Astrocyte of the spinal cord (primary cell): ENCODE measurements at places on chromosomes 5 and 9.
A peak's percentile ranks its signal among the peaks of the same experiment; 100 is the strongest.

DNA sequence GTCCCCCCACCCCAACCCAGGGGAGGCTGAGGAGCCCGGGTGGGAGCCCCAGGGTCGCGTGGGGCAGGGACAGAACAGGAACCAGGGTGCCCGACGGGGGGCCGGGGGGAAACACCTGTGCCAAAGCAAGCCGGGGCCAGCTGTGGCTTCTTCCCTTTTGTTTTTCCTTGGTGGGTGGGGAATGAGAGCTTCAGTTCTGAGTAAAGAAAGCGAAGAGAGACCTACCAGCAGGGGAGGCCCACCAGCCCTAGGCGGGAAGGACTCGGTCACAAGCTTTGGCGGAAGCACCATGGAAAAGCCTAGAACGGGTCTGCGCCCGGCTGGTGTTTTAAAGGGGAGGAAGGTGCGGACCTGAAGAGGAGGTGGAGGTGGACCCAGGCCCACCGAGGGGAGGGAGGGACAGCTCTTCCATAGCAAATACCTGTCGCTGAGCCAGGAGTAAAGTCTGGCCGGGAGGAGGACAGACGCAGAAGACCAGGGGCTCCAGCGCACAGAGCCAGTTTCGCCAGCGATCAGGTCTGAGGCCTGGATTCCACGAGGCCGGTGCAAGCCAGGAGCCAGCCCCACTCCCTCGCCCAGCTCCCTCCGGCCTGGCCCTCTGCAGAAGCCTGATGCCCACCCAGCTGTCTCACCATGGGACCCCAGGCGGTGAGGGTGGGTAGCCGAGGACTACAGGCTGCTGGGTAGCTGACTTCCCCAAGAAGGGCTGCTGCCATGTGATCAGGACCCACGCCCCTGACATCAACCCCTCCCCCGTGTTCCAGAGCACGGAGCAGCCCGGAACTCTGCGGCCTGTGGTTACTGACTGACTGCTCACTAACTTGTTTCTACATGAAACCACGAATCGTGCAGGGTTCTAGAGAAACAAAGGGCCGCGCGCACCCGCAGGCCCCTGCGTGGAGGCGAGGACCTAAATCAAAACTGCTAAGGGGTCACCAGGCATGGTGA is 849 bp upstream of the MGAT1 start:
- peak; percentile 43 for DNase-seq

GRCh38 chr5:31942546-31942945 is 231.6 kb downstream of the GOLPH3 start:
- DNase-seq = no peak

DNA sequence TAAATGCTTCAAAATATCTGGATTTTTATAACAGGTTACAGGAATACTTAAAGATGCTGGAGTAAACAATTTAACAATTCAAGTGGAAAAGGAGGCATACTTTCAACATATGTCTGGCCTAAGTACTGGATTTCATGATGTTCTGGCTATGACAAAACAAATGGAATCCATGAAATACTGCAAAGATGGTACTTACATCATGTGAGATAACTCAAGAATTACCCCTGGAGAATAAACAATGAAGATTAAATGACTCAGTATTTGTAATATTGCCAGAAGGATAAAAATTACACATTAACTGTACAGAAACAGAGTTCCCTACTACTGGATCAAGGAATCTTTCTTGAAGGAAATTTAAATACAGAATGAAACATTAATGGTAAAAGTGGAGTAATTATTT is 35.6 kb downstream of the SLC30A5 start:
- peak; percentile 43 for DNase-seq

DNA sequence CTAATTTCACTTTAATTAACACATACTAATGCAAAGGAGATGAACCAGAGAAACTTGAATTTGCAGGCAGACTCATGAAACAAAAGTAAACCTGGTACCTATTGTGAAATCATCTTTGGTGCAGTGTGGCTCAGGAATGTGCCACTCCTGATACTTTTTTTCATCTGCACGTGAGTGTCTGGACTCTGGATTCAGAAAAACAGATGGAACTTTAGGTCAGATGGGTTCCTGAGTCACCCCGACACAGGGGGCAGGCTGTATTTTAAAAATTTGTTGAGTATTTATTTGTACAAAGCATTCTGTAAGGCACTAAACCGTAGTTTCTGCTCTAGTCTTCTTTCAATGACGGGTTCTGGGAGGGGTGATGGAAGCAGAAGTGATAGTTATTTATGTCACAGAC is 52.2 kb upstream of the TUT7 start:
- peak; percentile 81 for DNase-seq

GRCh38 chr5:112203229-112203628 is 215.8 kb downstream of the EPB41L4A start:
- DNase-seq = no peak

DNA sequence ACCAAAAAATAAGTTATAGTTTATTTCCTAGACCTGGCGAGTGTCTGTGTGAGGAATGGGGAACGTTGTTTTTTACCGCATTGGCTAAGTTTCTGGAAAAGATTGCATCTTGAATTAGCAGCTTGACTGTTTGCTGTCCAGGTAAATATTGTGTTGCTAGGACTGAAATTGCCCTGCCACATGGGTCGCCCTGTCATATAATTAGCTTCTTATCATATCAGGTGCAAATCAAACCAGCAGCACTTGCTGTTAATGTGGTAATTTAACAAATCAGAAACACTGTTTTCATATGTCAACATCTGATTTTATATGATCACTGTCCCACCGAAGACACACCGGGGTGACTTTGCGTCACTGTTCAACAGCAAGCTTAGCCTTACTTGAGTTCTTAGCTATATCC is 63.7 kb upstream of the ZNF622 start:
- no peak for DNase-seq

DNA sequence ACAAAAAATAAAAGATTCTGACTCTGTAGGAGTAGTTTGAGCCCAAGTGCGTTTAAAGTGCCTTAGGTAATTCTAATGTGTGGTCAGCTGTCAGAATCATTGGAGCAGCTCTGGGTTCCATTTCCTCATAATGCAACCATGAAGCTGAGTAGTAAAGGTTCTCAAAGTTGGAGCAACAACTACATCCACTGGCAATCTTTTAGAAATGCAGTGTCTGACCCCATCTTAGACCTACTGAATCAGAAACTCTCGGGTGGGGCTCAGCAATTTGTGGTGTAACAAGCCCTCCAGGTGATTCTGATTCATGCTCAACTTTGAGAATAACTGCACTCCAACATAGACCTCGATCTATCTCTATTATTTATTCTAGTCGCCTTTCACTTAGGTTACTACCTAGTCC is 7.6 kb upstream of the ALDH1A1 start:
- DNase-seq = no peak

- no peak for DNase-seq
Measured at GRCh38 chr9:88174324-88174723, 36.0 kb upstream of the SPATA31C2 start.

- no peak for DNase-seq
Measured at GRCh38 chr9:112555101-112555643, 68.5 kb downstream of the KIAA1958 start.

- DNase-seq = no peak
Measured at GRCh38 chr9:30039712-30040111, 2344.7 kb upstream of the ACO1 start.

GRCh38 chr9:138022121-138022741 is 144.6 kb downstream of the CACNA1B start:
- DNase-seq = no peak

DNA sequence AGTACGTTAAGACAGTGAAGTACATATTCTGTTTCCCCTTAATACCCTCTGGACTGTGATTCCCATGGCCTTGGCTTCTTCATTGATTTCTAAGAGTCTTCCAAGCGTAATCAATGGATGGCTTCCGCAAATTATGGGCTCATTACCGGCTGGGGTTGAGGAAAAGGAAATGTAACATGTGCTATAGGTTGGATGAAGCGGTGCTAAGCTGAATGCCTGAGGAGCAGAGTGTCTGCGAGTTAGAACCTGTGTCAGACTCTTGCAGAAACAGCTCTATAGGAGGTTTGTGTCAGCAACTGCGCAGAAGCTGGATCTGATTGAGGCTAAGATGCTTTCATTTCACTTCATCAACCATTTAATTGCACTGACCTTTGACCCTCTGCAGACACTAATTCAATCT is 114.3 kb upstream of the CDH18 start:
- no peak for DNase-seq

GRCh38 chr5:30802961-30803705 is 390.4 kb upstream of the CDH6 start:
- DNase-seq = peak; percentile 26

- DNase-seq = peak; percentile 10
Measured at GRCh38 chr5:173707392-173707791, 90.9 kb upstream of the BOD1 start.

DNA sequence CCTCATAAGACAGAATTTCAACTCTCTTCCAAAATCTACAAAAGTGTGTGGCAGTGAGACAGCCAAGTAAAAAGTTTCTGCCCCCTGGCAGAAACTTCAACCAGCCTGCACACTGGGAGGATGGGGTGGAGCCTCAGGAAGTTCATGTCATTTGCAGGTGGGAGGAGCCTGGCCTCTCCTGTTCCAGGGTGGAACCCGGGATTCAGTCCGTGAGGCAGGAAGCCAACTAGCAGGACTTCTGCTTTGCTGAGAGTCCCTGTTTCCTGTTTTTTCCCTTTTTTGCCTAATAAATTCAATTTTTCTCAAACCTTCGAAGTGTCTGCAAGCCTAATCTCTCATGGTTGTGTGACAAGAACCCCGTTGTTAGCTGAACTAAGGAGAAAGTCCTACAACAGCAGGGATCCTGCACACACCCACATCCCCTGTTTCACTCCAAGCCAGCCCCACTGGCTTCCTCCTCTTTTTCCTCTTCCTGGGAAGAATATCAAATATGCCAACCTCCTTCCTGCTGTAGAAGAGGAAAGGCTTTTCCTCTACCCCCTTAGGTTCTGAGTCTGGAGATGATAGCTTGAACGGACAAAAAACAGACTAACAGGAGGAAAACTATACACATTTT is 69.3 kb downstream of the ALDH7A1 start:
- DNase-seq = peak; percentile 45

DNA sequence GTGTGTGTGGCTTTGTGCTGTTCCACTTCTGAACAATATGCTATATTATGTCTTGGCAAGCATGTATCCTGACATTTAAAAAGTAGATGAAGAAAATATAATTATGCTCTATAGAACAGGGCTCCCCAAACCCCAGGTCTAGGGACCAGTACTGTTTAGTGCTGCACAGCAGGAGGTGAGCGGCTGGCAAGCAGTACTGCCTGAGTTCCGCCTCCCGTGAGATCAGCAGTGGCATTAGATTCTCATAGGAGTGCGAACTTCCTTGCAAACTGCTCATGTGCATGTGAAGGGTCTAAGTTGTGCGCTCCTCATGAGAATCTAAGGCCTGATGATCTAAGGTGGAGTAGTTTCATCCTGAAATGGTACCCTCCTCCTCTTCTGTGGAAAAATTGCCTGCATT is 979.1 kb upstream of the CTNND2 start:
- DNase-seq = no peak

- no peak for DNase-seq
Measured at GRCh38 chr5:40475561-40475960, 204.2 kb upstream of the PTGER4 start.

- DNase-seq = peak; percentile 33
Measured at GRCh38 chr9:76198336-76198735, 195.9 kb downstream of the RFK start.

DNA sequence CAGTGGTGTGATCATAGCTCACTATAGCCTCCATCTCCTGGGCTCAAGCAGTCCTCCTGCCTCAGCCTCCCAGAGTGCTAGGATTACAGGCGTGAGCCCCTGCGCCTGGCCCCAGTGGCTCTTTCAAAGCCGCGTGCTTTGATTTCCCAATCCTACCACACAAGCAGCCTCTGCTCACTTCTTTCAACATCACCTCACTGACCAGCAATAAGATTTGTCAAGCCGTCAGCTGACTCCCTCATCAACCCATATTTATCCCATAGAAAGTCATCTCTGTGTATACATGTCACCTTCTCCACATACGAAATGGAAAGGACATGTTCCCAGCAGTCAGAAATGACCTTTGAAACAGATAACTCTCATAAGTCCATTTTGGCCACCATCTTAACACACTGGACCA is 26.0 kb downstream of the SLC31A2 start:
- no peak for DNase-seq

GRCh38 chr9:36873247-36873875 is 160.7 kb downstream of the PAX5 start:
- DNase-seq = peak; percentile 29

DNA sequence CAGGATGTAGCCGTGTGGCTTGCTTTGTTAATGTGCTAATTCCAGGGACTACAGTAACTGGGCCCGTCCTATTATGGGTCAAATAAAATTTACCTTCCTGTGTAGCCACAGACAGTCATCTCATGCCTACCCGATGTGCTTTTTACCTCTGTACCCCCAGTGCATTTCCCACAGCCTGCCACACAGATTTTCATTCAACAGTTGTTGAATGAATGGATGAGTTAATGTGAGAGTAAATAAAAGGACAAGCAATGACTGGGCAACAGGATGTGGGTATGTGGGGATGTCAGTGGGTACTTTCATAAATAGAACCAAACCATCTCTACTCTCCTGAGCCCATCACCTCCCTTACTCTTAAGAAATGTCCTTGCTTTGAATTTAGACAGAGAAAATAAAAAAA is 441.2 kb upstream of the ZNF462 start:
- no peak for DNase-seq

- DNase-seq = peak; percentile 76
Measured at GRCh38 chr5:111829701-111830100, 72.7 kb upstream of the NREP start.

- DNase-seq = no peak
Measured at GRCh38 chr5:149546974-149547373, 4.3 kb downstream of the CSNK1A1 start.

- DNase-seq = no peak
Measured at GRCh38 chr9:121783111-121783510, 131.7 kb downstream of the DAB2IP start.

GRCh38 chr9:132744881-132745755 is 74.9 kb downstream of the GTF3C4 start:
- DNase-seq = no peak

GRCh38 chr9:77455312-77455927 is 192.7 kb downstream of the GNA14 start:
- no peak for DNase-seq

- DNase-seq = no peak
Measured at GRCh38 chr9:127761491-127761956, 16.9 kb downstream of the SH2D3C start.

- DNase-seq = peak; percentile 63
Measured at GRCh38 chr5:38615981-38616451, 59.6 kb upstream of the LIFR start.

DNA sequence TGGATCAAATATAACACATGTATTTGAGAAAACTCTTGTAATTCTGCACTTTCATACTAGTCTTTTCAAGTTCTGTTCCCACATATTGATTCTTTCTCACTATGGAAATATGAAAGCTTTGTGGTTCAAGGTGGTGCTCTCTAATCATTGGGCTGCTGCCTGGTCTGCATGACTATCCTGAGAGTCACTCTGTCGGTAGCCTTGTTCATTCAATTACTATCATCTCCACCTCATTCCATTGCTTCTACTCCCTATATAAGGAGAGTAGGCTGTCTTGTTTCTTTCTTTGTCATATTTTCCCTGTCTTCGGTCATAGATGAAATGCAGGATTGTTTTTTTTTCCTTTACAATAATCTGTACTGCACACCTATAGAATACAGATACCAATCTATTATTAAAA is 341.4 kb upstream of the ACTBL2 start:
- DNase-seq = peak; percentile 92
